Suppressor macrophage treated with lipopolysaccharide for 1 hour (primary cell): ENCODE measurements at places on chromosomes 6 and 20.

DNA sequence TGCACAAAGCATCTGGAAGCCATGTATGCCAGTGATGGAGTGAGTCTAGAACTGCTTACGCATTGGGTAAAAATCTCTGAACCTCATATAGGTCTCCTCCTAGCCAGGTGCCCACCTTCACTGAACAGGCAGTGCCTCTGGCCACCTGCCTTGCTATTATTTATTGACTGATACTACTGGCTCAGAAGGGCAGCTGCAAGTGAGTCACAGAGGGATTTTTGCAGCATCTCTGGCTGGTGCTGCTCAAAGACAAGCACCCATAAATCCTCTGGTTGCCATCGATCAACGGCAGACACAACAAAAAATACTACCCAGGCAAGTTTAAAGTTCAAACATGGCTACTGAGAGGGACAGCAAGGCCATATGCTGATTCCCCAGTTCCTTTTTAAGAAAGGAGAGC, 279.4 kb downstream of the UBE3D start:
- DNase-seq: no peak

GRCh38 chr20:58228484-58229197, at the start of gene ANKRD60:
Gene ANKRD60 (minus strand): TSS chr20:58228653. CDS start chr20:58228653, 0 bp downstream.
- peak; percentile 52 for DNase-seq

GRCh38 chr6:48859562-48860123, 603.4 kb downstream of the MMUT start:
- no peak for DNase-seq

- DNase-seq: peak; percentile 91
Measured at GRCh38 chr6:108557494-108558371, 3.0 kb upstream of the FOXO3 start.

DNA sequence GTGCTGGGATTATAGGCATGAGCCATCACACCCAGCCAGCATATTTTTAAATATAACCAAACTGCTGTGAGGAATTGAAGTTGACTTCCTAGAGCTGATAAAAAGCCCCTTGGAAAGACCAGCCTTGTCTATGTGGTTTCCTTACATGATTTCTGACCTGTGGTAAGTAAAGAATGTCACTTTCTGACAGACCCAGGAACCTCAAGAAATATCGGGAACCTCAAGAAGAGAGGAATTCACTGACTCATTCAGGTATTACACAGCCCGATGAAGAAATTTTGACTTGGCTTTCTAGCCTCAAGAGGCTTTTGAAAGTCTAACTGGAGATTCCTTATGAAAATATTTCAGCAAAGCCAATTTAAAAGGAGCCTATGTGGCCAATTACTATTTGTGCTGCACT, 71.8 kb downstream of the FOXF2 start:
- DNase-seq: no peak

DNA sequence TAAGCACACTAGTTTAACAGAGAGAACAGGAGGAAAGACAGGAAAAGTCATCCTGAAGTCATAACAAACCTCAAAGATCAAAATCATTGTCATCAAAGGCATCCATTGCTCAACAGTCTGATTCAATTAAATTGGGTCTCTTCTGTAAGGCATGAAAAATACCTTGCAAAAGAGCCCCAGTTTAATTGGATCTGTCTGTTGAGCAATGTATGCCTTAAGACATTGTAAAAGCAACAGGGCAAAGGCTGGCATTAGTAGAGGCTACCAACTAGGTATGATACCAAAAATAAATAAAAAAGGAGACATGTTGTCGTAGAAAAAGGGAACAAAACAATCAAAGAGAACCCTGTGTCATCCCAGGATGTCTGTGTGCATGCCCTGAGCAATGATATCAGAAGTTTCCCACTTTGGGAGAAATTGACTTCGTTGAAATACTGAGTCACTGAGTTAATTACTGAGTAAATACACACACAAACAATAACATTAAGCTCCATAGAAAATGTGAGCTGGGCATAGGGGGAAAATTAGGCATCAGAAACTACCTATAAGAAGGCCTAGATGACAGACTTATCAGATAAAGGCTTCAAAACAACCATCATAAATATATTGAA, 1013.8 kb upstream of the CITED2 start:
- no peak for DNase-seq

GRCh38 chr6:122818866-122819265, 29.8 kb downstream of the SMPDL3A start:
- DNase-seq: no peak

GRCh38 chr20:47782920-47783552, 2.2 kb downstream of the SULF2 start:
- DNase-seq: no peak

DNA sequence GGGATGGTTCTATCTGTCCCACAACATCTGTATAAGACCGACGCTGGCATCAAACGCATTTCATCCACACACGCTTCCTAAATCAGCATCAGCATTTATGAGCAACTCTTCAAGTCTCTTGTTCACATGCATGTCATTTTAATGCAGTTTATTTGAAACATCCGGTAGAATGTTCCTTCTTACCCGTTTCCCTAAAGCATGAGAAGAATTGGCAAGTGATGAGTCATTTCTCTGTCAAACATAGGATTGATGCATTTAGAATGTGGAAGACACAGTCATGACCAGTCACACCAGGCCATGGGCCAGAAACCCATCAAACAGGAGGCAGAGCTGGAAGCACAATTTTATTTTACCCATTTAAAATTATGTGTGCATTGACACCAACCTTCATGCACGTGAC, 122.8 kb downstream of the UST start:
- DNase-seq: peak; percentile 62

DNA sequence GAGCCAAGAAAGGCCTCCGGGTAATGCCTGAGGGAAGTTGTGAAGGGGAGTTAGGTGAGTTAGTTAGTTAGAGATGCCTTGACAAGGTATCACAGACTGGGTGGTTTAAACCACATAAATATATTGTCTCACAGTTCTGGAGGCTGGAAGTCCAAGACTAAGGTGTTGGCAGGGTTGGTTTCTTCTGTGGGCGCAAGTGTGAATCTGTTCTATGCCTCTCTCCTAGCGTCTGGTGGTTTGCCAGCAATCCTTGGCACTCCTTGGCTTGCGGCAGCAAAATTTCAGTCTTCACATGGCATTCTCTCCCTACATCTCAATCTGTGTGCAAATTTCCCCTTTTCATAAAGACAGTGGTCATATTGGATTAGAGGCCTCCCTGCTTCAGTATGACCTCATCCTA, 29.7 kb upstream of the RANBP9 start:
- DNase-seq: no peak

DNA sequence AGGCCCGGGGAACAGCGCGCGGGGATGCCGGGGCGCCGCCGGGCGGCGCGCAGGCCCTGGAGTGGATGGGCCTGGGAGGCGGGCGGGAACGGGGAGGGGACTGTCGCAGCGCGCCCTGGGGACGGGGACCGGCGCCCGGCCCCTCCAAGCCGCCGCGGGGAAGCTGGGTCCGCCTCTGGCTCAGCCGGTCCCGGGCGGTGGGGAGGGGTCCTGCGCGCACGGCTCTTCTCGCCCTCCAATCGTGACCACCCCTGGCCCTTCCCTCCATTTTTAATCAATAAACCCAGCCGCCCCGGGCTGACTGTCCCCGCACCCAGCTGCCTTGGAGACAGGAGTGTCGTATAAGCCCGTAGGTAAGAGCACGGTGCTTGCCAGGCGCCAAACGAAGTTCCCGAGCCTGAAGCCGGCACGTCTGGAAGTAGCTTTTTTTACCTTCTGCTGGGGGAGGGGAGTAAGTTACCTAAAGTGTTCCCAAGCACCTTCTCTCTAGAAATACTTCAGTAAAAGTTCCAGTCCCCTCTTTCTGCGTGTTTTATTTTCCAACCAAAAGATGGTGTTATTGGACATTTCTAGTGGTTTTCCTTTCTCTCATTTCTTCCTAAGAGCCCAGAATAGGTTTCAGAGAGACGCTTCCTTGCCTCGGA, 780 bp upstream of the TAF4 start:
- DNase-seq: no peak

- no peak for DNase-seq
Measured at GRCh38 chr6:15642276-15642675, 20.6 kb downstream of the DTNBP1 start.

DNA sequence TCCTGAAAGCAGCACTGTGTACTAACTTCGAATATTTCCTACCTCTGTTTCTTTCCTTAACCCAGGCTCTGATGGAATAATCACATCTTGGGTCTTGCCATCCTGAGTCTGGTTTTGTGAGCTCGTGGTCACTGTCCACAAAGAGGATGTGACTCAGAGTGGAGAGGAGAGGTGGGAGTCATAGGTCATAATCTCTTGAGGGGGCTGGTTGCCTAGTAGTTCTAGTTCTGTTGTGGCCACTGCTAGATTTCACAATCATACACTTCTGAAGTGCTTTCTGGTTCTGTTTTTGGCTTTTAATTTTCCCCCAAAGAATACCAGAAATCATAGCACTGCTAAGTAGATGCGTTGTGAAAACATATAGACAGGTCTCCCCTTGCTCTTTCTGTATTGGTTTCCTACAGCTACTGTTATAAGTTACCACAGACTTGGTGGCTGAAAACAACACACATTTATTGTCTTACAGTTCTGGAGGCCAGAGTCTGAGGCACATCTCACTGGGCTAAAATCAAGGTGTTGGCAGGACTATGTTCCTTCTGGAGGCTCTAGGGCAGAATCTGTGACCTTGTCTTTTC, 102.8 kb downstream of the NRSN1 start:
- DNase-seq: peak; percentile 93

DNA sequence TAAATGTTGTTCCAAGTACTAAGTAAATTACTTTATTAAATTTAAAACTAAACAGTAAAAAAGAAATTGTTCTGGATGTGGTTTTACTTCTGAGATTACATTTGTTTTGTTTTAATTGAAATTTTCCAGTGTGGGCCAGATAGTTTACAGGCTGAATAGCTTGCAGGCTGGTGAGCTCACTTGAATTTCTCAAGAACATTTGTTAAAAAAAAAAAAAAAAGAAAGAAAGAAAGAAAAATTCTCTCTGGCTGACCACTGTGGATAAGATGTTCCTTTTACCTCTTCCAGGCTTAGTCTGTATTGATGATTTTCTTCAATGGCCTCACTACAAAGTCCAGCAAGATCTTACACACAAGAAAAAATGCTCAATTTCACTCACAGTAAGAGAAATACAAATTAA, 85.4 kb downstream of the PLCG1 start:
- DNase-seq: no peak

GRCh38 chr20:19285436-19285835, 73.0 kb downstream of the SLC24A3 start:
- DNase-seq: no peak

DNA sequence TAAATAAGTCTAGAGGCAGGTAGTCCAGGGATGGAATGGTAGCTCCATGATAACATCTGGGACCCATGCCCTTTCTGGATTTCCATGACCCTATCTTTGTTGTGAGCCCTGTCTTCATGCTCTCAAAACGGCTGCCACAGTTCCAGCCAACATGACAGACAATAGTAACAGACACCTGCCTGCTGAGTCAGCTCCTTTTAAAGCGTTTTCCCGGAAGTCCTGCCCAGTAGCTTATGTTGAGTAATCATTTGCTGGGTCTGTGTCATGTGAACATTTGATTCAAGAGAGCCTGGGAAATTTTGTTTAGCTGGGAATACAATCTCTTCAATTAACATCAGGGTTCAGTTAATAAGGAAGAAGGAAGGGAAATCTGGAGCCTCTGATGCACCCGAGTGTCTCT, 262.2 kb upstream of the SULF2 start:
- DNase-seq: no peak

DNA sequence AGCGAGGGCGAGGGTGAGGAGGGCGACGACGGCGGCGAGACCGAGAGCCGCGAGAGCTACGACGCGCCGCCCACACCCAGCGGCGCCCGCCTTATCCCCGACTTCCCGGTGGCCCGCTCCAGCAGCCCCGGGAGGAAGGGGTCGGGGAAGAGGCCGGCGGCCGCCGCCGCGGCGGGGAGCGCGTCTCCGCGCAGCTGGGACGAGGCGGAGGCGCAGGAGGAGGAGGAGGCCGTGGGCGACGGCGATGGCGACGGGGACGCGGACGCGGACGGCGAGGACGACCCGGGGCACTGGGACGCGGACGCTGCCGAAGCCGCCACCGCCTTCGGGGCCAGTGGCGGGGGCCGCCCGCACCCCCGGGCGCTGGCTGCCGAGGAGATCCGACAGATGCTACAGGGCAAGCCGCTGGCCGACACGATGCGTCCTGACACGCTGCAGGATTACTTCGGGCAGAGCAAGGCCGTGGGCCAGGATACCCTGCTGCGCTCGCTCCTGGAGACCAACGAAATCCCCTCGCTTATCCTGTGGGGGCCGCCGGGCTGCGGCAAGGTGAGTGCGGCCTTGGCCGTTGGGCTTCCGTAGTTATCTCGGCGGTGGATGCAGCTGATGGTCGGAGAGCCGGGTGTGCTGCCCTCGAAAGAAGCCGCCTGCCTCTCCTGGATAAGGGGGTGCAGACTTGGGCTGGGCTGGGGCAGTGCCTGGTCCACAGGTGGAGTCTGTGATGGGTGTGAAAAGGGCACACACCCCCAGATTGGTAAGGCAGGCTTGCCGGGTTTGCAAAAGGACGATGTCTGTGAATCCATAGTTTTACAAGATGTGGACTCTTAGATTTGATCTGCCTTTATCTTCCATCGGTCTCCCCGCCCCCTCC, 938 bp downstream of the WRNIP1 start:
- peak; percentile 67 for DNase-seq

DNA sequence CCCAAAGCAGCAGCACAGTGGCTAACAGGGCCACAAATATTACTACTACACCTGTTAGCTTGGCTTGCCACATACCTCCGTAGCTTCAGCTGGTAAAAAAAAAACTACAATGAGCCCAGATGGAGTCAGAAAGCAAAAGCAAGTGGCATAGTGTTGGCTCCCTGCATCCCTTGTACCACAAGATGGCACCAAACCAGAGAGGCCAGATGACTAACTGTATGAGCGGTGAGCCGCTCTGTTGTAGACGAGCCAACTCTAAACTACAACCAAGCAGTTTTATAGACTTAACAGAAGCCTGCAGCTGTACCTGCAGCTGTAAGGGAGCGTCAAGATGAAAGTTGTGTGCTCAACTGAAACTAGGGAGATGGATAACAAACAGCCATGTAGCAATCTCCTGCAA, 84.5 kb upstream of the MCHR2 start:
- no peak for DNase-seq

GRCh38 chr6:106855117-106855516, 119.4 kb downstream of the CD24 start:
- no peak for DNase-seq

GRCh38 chr6:3471711-3472110, 14.9 kb upstream of the SLC22A23 start:
- no peak for DNase-seq

GRCh38 chr6:143553337-143553736, 41.8 kb upstream of the FUCA2 start:
- no peak for DNase-seq
